Lower lobe of right lung (tissue), 2 donors: ENCODE measurements at places on chromosomes 16 and 17. TPM values are rescaled to one million over a fixed set of nuclear protein-coding genes. Genes with fewer than 3 reads are reported as not detected.

AANAT gene
- not detected for total RNA-seq

GINS2 gene
- 1.1 TPM for total RNA-seq

GPS2 gene
- 66.6 TPM for total RNA-seq

DNAI2 gene
- 6.2 TPM for total RNA-seq

WBP2 gene
- 145 TPM for total RNA-seq

MT4 gene
- not detected for total RNA-seq

- H3K36me3 ChIP-seq: peaks cover 56% of the 10 kb centered on the region
- no peak overlapping the region for H3K27ac ChIP-seq
- no peak overlapping the region for H3K4me3 ChIP-seq
- no peak for DNase-seq
Observed at GRCh38 chr17:19805006-19805405, 56.9 kb upstream of the ALDH3A1 start.

DNA sequence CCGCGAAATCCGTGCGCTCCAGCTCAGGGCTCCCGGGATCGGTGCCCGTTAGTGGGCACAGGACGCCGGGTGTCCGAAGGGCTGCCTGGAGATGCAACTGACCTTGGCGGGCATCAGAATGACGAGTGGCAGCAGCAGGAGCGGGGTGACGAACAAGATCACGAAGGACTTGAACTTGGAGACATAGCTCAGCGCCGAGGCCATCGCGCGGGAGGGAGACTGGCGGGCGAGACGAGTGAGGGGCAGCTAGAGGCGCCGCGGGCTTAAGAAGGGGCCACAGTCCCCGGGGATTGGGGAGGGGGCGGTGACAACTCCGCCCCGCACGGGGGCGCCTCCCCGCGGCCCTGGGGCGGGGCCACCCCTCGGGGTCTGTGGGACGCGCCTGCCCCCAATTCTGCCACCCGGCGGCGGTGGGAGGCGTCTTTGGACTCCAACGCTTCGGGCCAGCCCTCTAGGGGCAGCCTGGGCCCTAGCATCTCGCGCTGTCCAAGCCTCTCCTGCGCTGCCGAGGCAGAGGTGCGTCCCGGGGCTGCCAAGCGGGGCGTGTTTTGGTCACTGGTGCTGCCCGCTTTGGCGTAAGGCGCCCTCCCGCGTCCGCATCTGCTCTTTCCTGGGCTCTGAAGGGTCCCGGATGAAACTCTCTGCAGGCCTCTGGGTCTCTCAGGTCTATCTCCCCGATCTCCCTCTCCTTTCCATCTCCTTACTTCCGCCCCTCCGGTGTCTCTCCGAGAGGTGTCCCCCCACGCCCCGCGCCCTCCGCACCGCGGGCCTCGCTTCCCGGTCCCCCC lies at the start of gene SLC13A5:
Gene SLC13A5 (minus strand): TSS at position 240 of the 788 bp plus-strand sequence. CDS start 36 bp downstream, at position 204.
- H3K4me1 ChIP-seq: peaks cover 20% of the 10 kb centered on the region
- no peak for DNase-seq
- no peaks in the 10 kb centered on the region for H3K36me3 ChIP-seq
- H3K27ac ChIP-seq: no peak within 1 kb of the TSS
- peak within 1 kb of the TSS; percentile 33 for H3K4me3 ChIP-seq
- H3K27me3 ChIP-seq: peaks cover 51% of the 10 kb centered on the region

DNA sequence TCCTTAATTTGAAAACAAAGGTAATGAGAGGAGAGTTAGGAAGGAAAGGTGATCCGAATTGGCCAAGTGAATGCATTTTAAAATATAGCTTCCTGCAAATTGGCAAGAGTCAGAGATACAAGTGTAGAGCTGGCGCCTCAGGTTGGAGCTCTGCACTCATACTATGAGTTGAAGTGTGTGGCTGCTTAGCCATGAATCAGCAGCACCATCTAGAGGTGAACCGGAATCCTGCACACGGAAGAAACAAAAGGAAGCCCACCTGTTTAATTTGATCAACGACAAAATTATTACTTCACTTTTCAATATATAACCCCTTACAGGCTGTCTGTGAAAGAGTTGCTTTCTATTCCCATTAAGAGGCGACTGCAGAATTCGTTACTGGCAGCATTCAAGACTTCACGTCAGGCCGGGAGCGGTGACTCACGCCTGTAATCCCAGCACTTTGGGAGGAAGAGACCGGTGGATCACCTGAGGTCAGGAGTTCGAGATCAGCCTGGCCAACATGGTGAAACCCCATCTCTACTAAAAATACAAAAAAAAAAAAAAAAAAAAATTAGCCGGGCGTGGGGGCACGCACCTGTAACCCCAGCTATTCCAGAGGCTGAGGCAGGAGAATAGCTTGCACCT lies 1253.7 kb upstream of the CDH8 start:
- no peak overlapping the region for H3K27ac ChIP-seq
- no peak for DNase-seq
- no peak overlapping the region for H3K4me3 ChIP-seq
- no peaks in the 10 kb centered on the region for H3K36me3 ChIP-seq

GRCh38 chr16:2155977-2156848 lies 631 bp downstream of the TRAF7 start:
- peaks cover 21% of the 10 kb centered on the region for H3K36me3 ChIP-seq
- H3K4me3 ChIP-seq: peak overlapping the region; percentile 75
- no peaks in the 10 kb centered on the region for H3K27me3 ChIP-seq
- peak; percentile 66 for DNase-seq
